ENCODE measurements at places on chromosomes 11 and 22.

DNA sequence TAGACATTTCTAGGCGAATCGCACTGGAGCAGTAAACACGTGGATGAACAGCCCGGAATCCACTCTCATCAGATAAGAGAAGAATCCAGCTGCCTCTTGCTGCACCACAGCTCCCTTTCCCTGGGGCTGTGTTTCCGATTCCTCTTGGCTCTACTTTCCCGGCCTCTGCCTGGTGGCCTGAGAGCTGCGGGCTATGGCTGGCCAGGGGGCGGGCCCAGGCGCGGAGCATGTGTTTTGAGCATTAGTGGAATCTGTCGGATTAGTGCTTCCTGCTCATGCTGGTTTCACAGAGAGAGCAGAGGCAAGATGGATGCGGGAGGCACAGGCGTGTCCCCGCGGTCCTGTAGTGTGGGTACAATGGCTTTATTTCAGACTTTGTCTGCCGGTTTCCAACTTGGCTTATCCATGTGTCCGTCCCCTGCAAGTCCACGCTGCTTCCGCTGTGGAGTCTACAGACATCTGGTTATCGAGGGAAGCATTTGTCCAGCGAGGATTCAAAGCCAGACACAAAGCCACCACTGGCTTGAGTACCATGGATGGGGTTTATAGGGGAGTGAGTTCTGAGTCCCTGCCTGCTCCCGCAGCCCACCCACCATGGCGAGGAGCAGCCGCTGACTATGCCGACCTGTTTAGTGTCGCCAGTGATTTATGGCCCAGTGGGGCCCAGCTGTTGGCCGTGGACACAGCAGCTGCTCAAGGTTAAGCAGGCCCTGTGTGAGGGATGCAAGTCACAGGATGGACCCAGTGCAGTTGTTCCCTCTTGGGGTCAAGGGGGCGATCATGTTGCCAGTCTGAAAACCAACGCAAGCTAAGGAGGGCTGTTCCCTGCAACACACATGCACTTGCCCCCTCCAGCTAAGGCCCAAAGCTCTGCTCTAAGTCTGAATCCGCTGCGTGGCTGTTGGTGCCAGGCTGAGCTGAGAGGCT lies 43.3 kb upstream of the EP300 start:
- peak; percentile 57 for DNase-seq

- DNase-seq, result no peak
Measured at GRCh38 chr11:495537-495931, 11.5 kb downstream of the RNH1 start.

DNA sequence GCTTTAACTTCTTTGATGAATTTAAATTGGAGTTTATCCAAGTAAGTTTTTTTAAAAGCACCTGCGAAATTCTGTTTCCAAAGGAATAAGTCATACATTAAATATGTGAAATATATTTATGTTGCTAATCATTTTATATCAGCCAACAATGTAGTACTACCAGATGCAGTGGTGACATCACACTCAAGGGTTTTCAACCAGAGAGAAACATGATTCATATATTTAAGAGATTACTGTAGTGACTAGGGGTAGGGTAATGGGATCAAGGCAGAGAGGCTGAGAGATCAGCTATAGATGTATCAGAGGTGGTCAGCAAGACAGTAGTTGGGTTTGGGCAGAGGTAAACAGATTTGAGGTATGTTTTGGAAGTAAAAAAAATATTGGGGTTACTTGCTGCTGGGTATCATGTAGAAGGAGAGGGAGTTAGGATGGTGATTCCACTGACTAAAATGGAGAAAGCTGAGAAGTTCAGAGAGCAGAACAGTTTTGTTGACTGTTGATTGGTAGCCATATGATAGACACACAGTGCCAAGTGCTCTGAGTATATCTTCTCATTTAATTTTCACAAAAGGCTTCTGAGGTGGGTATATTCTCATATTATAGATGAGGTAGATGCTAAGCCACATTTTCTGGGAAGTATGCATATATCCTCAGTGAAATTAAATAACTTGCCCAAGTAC lies 39.4 kb downstream of the CEP57 start:
- DNase-seq, result no peak

- no peak for DNase-seq
Measured at GRCh38 chr22:24106385-24107381, 74.6 kb upstream of the SUSD2 start.

All from fibroblast of the conjunctiva (primary cell).